ENCODE measurements at places on chromosomes 5 and 9.

DNA sequence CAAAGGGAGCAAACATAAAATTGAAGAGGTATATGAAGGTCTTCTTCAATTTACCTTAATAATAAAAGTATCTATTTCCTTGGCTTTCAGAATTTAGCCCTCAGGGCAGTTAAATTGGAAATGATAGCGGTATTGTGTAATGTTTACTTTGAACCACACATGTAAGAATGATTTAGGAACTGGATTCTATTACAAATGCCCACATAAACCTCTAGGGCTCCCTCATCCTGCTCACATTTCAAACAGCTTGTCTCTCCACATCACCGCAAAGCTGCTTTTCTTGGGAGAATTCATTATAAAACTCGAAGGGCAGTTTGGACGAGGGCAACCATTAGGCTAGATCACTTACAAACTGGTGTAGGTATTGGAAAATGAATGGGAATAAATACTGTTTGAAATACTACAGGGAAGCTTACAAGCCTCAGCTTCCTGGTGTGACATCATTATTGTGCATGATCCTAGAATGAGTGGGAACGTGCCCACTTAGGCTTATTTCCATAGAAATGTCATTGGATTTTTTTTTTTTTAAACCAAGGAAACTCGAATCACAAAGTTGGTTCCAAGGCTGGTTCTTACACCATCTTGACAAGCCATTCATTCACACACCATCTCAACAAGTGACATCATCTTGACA is 47.3 kb downstream of the MTRR start:
- DNase-seq = no peak

- no peak for DNase-seq
These were observed 57.2 kb downstream of the MLANA start for GRCh38 chr9:5947912-5948311.

DNA sequence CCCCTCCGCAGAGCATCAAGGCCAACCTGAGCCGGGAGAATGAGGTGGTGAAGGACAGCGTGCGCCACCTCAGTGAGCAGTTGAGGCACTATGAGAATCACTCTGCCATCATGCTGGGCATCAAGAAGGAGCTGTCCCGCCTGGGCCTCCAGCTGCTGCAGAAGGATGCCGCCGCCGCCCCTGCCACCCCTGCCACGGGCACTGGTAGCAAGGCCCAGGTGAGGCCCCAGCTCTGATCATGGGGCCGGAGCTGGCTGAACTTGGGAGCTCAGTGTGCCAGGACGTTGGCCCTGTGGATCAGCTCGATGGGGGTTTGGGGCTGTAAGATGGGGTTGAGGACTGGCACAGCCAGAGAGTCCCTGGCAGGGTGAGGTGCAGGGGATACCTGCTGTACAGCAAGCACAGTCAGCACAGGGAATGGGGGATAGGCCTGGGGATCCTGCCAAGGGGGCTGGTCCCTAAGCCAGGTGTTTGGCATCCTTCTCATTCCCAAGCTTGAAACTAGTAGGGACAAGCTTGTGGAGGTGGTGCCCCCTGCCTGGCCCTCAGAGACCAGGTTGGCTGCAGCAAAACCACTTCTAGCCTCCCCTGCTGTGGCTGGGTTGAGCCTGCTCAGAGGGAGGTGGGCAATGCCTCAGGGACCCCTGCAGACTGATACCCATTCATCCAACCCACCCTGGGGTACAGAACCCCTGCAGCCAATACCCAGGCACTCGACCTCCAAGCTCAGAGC is 22.5 kb downstream of the OLFML2A start:
- DNase-seq = no peak

GRCh38 chr5:123088031-123088805 is 823 bp upstream of the PRDM6 start:
- no peak for DNase-seq

GRCh38 chr9:109110329-109111021 is 9.3 kb downstream of the TMEM245 start:
- DNase-seq = no peak

DNA sequence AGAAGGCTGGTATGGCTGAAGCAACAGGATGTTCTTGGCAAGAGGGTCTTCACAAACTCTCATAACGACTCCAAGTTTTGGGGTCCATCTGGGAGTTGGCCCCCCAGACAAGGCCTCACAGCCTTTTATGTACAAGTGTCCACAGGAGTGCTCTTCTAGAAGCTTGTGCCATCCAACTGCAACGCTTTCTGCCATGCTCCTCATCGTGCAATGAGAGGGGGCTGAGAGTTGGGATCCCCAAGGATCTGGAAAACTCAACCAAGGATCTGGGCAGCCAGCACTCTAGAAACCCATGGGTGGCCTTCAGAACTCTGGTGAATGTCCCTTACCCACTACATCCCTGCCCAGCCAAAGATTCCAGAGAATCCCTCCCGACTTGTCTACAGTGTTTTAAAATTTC is 8.5 kb upstream of the AMBP start:
- DNase-seq = no peak

DNA sequence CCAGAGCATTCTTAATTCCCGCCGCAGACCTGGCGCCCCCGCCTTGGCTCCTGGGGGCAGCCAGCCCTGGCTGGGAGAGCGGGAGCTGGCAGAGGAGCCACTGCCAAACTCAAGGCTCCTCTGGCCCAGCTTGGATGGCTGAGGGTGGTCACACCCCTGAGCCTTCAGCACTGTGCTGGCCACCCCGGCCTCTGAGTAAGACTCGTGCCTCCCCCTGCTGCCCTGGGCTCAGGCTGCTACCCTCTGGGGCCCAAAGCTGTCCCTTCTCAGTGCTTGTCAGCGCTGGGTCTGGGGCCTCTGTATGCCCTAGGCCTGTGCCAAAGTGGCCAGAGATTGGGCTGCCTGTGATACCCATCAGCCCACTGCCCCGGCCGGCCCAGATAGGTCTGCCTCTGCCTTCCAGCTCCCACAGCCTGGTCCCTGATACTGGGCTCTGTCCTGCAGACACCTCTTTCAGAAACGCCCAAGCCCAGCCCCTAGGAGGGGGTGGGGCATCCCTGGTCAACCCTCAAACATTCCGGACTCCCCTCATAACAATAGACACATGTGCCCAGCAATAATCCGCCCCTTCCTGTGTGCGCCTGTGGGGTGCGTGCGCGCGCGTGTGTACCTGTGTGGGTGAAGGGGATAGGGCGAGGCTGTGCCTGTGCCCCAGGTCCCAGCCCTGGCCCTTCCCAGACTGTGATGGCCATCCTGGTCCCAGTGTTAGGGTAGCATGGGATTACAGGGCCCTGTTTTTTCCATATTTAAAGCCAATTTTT is 4.4 kb upstream of the PRR7 start:
- DNase-seq = no peak

GRCh38 chr9:26530841-26531240 is 361.8 kb downstream of the CAAP1 start:
- DNase-seq = no peak

- no peak for DNase-seq
These were observed 45.0 kb downstream of the SECISBP2 start for GRCh38 chr9:89363311-89363670.

DNA sequence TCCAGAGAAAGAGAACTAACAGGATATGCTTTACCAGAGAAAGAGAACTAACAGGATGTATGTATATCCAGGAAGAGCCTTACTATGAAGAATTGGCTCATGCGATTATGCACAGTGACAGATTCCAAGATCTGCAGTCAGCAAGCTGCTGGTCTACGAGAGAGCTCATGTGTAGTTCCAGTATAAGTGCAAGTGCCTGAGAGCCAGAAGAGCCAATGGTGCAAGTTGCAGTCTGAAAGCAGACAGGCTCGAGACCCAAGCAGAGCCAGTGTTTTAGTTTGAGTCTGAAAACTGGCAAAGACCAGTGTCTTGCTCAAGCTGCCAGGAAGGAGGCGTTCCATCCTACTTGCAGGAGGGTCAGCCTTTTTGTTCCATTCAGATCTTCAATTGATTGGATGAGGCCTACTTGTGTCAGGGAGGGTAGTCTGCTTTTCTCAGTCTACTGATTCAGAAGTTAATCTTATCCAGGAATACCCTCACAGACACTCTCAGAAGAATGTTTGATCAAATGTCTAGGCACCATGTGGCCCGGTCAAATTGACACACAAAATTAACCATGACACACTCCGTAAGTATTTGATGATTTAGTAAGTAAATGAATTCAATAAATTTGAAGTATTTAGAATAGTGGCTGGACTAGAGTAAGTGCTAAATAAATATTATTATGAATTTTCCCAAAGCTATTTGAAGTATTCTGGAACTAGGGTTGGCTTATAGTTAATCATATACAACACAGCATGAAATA is 372.1 kb upstream of the SGCD start:
- DNase-seq = no peak

DNA sequence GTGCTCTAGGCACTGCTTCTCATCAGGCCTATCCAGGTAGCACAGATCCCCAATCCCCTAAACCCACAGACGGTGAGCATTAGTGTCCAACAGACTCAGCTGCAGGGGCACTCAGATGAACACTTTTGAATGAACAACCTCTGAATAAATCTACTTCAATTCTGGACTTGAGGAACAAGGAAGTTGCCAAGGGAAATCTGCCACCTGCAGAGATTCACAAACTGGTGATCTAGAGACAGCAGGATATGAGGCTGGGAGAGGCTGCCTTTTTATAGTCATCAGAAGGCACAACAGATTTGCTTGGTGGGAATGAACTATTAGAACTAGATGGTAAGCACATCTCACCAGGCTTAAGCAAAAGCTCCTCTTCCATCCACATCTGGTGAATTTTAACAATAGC is 7.0 kb upstream of the HK3 start:
- no peak for DNase-seq

- no peak for DNase-seq
These were observed 30.9 kb downstream of the CEMIP2 start for GRCh38 chr9:71737455-71737854.

GRCh38 chr9:79409182-79409823 is 162.5 kb upstream of the TLE4 start:
- no peak for DNase-seq

- no peak for DNase-seq
These were observed 106.1 kb upstream of the ICE1 start for GRCh38 chr5:5316334-5316733.

DNA sequence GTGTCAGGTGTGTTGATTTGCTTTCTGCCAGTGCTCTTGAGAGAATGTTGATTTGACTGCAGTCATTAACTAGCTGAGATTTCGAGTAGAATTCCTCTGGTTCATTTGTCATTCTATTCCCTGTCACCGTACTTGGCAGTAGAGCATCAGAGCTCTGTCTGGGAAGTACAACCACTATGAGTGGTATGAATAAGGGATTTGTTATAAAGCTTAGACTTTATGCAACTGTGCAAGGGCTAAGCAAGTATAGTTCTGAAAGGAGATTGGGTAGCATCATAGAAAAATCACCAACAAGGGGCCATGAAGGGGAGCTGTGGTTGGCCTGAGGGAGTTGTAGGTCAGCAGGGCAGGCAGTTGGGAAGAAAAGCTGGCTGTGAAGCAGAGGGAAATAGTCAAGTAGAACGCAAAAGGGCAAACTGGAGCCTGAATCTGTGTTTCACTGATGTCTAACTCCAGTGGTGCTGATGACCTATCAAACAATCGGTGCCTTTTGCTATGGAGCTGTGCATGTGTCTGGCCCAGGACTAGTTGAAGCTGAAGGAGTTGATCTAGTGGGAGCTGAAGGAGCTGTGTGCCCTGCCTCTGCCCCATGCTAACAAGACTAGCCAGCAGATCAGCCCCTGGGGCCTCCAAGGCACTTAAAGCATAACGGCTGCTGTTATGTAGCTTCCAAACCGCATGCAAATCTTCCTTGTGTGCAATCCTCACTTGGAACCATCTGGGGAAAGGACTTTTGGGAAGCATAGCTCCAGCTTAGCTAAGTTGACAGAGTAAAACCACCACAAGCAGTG is 110.0 kb downstream of the SLC28A3 start:
- no peak for DNase-seq

GRCh38 chr9:135980926-135981630 is 19.9 kb upstream of the UBAC1 start:
- no peak for DNase-seq

GRCh38 chr9:108963459-108964143 is 29.4 kb downstream of the ABITRAM start:
- DNase-seq = no peak

- peak; percentile 5 for DNase-seq
These were observed 80.6 kb downstream of the FBXO4 start for GRCh38 chr5:42005561-42006153.

GRCh38 chr5:124511791-124512190 is 234.6 kb downstream of the ZNF608 start:
- no peak for DNase-seq

GRCh38 chr9:89706086-89706485 is 101.3 kb downstream of the GADD45G start:
- no peak for DNase-seq

DNA sequence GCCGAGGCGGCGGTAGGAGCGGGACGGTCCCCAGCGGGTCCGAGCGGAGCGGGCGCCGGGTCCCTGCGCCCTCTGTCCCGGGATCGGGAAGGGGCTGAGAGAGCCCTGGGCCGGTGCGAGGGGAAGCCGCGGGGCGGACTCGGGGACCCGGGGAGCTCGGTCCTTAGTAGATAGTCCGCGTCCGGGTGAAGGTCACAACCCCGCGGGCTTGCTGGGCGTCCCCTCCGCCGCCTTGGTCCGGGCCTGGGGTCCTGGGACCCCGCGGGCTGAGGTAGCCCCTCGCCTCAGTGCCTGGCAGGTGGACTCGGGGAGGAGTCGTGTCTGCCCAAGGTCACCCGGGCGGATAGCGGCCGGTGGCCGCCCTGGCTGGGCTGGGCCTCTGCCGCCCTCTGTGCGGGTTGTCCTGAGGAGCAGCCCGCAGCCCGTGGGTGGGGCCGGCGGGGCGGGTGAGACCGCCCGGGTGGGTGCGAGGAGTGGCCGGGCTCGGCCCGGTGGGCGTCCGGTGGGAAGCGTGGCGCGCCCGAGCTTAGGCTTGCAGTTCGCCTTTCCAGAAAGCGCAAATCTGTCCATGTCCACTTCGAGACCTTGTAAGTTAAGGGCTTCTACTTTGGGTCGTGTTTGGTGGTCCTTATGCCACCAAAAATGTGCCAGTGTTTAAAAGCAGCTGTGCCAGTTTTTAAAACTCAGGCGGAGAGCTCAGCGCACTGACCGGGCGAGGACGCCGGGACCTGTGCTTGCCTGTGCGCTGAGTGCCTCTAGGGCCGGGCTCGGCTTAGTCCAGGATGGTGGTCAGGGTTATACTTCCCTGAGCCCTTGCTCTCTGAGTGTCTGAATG is 554 bp downstream of the SDHA start:
- no peak for DNase-seq

DNA sequence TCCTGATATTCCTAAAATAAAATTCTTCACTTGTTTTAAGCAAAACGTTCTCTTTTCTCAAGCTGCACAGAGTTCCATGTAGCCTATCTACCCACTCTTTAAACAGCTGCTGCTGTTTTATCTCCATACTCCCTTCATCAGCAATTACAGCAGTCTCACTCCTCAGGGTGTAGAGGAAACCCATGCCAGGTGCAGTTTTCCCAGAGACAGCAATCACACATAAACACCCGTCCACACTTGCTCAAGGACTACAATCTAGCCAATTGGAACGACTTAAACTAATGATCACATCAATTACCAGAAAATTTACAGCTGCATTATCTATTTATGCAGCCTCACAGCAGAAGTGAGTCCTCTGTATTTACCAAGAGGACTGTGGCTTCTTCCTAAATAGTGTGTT is 141.7 kb downstream of the HTR1A start:
- no peak for DNase-seq

GRCh38 chr9:98045234-98046179 is 11.0 kb upstream of the NANS start:
- no peak for DNase-seq
